ENCODE measurements at places on chromosomes 2 and 18.

DNA sequence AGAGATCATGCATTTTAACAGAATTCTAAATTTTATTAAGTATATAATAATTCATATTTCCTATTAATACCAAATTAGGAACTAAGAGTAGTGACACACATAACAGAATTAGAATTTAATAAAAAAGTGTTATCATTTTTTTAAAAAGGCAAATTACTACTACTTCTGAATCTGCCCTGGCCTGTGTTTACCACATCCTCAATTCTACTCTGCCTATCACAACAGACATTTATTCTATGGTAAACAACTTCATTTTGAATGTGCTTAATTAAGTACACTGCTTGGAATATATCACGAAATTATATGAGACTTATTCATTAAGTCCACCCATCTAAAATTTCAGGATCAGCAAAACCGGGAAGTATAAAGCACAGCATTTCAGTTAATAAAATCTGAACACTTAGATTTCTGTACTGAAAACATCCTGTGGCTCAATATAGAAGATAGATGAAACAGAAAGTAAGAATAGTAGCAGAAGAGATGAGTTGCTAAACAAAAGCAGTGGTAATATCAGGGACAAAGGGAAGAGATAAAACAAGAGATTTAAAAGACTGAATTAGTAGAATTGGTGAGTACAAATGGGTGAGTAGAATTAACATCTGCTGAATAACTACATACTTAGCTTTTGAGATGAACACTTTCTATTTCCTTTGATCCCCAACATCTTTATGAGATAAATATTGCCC is 3.7 kb downstream of the SMC6 start:
- DNase-seq, result no peak

GRCh38 chr2:166419616-166419934 is 43.8 kb upstream of the SCN9A start:
- no peak for DNase-seq

DNA sequence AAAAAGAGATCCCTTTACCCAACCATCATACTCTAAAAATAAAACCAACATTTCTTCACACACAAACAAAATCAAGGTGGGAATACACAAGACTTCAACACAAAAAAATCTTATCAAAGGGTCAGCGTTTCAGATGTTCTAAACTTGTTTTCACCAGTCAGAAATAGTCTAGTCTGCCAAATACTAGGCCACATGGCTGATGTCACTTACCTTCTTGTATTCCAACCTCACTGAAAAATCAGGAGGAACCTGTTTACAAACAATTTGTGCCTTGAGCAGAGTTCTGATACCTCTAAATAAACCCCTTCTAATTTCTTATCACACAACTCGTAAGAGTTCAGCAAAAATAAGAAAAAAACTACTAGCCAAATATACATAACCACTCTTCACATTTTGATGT is 20.1 kb downstream of the FEZ2 start:
- no peak for DNase-seq

DNA sequence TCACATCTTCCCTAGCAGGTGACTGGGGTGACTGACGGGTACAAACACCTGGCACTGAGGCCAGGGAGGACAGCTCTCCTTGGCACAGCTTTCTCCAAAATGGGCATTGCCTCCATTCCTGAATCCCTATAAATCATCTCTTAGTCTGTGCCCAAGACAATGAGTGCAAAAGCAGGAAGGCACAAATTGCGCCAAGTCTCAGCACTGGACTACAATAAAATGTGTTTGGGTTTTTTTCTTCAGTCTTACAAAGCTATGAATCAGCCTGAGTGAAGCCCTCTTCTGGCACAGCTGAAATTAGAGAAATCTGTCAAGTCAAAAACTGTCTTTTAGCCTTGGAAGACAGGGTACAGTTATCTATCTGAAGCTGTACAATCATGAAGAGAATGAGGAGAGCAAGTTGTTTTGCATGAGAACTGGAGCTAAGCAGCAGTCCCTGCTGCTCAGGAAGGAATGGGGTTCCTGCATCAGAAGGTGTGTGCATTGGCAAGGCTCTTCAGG is 90.8 kb downstream of the EPB41L3 start:
- DNase-seq, result no peak

GRCh38 chr2:152005607-152006006 is 93.2 kb downstream of the CACNB4 start:
- no peak for DNase-seq

DNA sequence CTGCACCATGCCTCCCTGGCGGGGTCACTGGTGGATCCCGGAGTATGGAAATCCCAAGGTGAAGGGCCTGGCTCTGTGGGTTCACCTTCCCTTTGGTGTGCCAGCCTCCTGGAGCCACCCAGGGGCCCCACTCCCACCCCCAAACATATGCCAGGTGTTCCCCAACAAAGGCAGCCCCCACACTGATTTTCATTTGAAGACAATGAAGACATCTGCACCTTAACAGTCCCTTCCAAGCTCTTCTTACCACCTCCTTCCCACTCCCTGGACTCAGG is 11.7 kb downstream of the BIN1 start:
- DNase-seq, result no peak

- DNase-seq, result no peak
Measured at GRCh38 chr2:227908266-227909054, 37.0 kb downstream of the DAW1 start.

DNA sequence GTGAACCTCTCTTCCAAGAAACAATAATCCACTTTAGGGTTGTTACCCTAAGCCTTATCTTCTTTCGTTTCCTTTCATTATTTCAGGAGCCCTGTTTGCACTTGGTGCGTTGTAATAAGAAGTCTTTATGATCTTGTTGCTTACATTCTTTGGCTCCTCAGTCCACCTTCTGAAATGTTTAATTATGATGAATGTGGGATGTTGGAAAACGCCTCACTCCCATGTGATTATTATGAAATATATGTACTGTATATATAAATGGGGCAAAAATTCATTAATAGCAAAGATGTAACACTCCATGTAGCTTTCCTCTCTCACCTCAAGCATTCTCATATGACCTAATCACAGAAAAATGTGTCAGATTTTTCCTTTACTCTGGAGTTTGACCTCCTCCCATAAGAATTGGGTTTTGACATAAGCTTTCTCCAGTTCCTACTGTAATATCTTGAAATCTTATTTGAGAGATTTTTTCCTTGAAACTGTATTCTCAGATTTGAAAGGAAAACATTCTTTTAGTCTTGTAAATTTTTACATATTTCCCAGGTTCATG is 397.2 kb upstream of the FANCL start:
- DNase-seq, result no peak
